ENCODE measurements at places on chromosomes 7 and 10.
A peak's percentile ranks its signal among the peaks of the same experiment; 100 is the strongest.

DNA sequence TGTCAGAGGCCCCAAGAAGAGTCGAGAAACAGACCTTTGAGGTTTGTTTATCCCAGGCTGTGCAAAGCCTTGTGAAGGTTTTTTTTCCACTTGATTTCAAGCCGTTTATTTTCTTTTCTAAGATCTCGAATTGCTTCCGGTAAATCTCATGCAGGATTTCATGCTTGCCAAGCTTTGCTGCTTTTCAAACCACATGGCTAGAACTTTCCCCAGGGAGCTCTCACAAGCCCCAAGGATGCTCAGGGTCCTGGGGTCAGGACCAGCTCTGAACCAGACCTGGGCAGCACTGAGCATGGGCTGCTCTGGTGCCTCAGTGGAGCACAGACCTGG is 48.0 kb upstream of the AQP1 start:
- DNase-seq, result no peak

DNA sequence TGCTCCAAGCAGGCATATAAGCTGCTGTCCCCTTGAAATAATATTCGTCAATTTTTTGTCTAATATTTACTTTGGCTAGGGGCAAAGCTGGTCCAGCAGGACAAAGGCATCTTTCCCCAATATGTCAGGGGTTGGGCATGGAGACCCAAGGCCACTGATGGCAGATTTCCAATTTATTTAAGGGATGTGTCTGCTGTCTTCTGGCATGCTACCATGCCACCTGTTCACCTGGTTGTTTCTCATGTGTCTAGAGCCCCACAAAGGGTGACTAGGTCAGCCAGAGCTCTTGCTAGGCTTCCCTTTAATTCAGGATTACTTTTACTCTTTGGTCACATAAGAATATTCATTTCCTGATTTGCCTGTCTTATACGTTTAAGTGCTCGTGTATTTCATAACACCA is 22.1 kb upstream of the SYPL1 start:
- DNase-seq, result no peak

DNA sequence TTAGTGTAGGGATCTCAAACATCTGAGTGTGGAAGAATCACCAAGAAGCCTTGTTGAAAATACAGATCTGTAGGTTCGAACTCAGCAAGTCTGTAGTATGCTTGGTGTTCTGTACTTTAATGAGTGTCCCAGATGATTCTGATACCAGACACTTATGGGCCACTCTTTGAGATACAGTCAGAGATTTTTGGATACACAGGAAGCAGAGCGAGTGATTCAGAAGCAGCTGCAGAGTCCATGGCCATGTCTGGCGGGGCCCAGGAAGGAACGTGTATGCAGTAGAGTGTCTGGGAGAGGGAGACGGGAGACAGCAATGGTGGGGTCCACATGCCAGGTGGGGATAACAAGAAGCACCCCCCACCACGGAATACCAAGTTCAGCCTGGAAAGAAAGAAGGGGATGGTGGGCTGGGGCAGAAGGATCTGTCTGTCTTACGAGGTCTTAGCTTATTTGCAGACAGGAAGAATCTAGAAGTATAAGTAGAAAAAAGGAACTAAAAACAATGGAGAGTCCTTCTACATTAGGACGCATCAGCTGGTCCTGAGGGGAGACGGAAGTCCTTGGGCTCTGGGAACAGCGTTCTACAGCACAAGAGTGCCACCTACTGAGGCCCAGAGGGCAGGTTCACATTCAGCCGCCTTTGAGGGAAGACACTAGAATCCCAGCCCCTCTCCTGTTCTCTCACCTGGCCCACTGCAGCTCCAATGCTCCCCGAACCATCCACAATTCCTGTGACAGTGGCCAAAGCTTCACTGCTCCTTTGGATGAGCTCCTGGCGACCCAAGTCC is 55.4 kb downstream of the SLC37A3 start:
- peak; percentile 75 for DNase-seq

GRCh38 chr7:37557571-37558209 is 109.0 kb upstream of the ELMO1 start:
- no peak for DNase-seq

- DNase-seq, result peak; percentile 16
These were observed 82.7 kb downstream of the CPXM2 start for GRCh38 chr10:123808906-123809305.

Measured in globus pallidus (tissue), 1 donor.